Activated CD4-positive, alpha-beta T cell treated with anti-CD3 and anti-CD28 coated beads, Interleukin-2, amount 50 U/mL, for 48 hours (primary cell): ENCODE measurements at places on chromosomes 2 and 18.

DNA sequence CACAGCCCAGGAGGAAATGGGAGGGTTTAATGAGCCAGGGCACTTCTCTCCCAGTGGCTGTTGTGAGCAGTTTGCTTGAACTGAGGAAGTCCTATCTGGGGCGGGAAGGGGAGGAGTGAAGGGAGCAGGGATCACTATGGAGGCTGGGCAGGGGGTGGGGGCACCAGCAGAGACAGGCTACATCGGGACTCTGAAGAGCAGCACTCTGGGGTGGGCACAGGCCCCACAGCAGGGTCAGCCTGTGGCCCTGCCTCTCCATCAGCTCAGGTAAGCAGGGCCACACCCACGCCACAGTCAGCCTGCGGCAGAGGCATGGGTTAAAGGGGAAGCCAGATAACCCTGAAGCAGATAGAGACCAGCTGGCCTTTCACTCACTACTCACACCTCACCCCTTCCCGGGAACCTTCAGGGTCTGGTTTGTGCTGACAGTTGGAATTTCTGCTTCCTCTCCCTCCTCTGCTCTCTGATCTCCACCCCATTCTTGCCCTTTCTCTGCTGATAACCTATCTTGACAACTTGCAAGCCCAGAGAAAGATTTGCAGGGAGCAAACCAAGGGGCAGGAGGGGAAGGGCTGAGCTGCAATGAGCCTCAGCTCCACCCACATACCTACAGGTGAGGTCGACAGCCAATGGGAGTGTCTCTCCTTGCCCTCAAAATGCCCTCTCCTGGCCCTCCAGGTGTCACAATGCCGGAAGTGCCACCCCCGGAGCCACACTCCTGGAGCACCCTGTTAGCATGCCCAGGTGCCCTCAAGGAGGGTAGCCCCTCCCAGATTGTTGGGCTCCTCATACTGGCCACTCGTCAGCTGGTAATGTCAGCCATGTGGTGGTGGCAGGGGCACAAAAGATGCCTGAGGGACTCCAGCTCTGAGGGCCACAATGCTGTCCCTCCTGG is 3.7 kb downstream of the SIGLEC15 start:
- no peak for DNase-seq

DNA sequence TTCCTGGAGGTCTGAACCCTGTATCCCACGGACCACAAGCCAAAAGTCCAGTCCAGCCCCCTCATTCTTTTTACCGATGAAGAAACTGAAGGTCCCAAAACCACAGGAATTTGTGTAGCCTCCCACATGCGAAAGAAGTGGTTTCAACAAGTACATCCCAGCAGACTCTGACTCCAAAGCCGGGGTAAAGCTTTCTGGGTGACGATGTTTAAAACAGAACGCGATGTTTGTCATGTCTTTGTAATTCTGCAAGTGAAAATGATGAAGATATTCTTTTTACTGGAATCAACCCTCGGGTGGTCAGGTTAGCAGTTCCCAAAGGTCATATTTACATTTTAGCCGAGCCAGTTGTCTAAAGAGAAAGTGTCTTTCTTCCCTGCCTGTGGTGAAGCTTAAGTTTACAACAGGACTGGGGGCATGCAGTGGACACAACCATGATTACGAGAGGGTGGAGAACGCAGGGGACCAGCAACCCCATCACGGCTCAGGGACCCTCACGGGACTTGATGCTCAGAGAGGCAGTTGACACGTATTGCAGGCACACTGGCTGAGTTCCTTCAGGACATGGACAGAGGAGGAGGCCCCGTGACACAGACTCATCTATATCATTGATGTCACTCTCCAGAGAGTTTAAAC is 17.8 kb upstream of the TMEM131 start:
- peak; percentile 39 for DNase-seq

GRCh38 chr2:74304332-74305148 is 38.7 kb downstream of the SLC4A5 start:
- no peak for DNase-seq

- no peak for DNase-seq
Measured at GRCh38 chr2:122168799-122169198, 413.3 kb downstream of the TSN start.

GRCh38 chr2:96549967-96550786 is 13.6 kb downstream of the ARID5A start:
- no peak for DNase-seq

DNA sequence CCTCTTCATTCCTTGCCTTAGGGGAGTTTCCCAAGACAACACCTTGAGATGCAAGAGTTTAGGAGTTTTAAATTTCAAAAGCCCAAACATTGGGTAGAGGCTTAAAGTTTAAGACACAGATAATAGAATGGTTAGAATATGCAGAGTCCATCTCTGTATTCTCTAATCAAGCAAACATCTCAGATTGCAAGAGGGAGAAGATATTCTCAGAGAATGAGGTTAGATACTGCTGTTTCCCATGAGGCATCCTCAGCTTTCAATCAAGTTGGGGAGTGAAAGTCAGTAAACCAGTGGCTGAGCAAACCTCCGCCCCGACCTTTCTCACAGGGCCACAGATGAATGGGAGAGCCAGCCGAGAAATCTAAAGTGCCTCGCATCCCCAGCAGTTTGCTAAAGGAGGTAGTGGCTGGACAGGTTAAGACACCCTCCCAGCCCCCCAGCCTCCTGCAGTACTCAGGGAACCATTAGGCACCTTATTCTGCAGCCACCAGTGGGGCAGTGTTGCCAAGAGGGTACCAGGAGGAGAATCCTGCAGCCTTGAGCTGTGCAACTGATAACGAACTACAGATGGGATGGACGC is 30.0 kb downstream of the FBXO36 start:
- no peak for DNase-seq
